A673 (cell line): ENCODE measurements at places on chromosomes 2 and 18.

DNA sequence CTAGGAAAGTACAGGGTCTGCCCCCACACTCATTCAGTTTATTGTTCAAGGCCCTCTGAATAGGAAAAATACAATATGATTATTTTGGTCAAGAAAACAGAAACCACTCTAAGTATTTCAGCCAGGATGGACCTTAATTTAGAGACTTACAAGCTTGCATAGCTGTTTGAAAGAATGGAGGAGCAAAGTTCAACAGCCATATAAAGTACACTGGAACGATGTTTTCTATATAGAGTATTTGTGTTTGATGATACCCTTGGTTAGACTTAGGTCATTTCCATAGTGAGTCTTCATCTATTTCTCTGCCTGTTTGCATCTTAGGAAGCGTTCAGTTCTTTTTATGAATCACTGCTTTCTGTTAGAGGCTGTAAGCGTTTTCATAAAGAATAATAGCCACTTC lies 366.2 kb downstream of the NUP35 start:
- DNase-seq, result no peak

GRCh38 chr2:232369126-232369951 lies 9.2 kb upstream of the ALPP start:
- DNase-seq, result no peak

GRCh38 chr2:232860593-232861241 lies 9.3 kb upstream of the SNORC start:
- DNase-seq, result no peak

DNA sequence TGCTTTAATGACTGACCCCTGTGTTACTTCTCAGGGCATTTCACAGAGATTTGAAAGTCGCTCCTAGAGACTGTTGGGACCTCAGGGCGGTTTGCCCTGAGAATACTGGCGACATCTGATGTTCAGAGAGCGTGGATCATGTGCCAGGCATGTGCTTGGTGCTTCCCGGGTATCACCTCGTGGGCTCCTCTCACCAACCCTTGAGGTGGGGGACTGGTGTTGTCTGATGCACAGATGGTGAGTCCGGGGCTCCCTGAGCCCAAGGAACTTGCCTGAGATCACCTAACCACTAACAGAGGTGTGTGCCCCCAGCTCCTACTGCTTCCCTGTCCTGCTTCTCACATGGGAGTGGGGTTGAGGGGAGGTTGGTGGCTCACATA lies 16.2 kb downstream of the ATOH8 start:
- DNase-seq, result no peak

DNA sequence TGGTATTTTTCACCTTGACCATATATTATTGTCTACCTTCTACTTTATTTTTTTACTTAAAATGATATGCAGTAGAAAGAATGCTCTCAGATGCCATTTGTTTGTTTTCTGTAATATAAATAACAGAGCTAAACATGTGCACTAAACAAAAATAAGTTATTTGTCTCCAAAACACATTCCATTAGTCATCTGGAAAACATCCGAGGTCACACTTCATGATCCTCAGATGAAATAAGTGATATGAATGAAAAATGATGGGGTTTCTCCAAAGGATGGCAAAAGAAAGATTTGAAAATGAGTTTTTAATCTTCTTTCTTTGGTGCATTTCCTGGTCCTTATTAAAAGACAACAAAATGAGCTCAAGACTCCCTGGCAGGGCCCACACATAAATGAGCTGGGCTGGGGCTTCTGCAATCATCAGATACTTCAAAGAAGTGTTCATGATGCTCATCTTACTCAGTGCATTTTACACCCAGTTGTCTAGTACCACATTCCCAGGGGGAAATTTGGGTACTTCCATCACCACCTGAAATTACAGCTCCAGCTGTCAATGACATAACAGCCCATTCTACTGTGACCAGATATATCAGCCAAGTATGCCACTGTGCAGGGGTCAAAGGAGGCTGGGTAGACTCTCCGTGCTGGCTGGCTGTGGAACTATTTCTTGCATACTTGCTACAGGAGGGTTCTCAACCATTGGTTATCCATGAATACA lies 283.5 kb downstream of the PID1 start:
- no peak for DNase-seq

GRCh38 chr2:74205596-74205995 lies 7.2 kb downstream of the MTHFD2 start:
- no peak for DNase-seq

DNA sequence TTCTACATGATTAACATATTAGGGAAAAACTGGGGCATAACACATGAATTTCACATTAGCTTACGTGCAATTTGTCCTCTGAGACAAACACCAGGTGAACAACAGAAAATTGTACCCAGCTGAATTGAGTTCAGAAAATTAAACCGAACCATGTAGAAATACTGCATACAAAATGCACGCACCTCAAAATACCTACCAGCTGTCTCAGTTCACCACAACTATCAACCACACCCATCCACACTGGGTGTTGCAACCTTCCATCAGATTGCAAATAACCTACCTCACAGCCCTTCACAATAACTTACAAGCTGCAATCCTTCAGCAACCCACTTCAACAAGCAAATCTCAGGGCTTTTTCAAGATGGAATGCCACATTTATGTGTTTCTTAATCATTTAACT lies 55.9 kb downstream of the UNC50 start:
- no peak for DNase-seq

GRCh38 chr2:203177361-203177760 lies 61.5 kb upstream of the CYP20A1 start:
- no peak for DNase-seq

DNA sequence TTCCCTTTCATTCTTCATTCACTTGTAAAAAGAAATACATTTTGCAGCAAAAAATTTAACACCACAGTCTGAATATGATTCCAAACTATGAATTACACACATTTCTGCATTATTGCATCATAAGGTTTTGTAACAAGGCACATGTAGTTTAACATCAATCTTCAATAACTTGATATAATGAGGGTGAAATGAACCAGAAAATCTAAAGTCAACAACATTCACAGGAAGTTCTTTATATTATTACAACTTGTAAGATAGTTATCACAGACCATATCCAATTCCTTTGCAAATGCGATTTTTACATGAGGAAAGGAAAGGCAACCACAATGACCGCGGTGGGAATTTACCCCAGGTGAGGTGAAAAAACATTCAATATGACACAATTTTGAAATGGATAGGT lies 213.3 kb downstream of the NAPG start:
- DNase-seq, result peak; percentile 17

- DNase-seq, result no peak
These were observed 24.7 kb downstream of the CYP27C1 start for GRCh38 chr2:127195140-127196074.
